Activated CD4-positive, alpha-beta T cell treated with anti-CD3 and anti-CD28 coated beads, Interleukin-2, amount 10 ng/mL, durations not matched to agents 7 days and 5 days (primary cell): ENCODE measurements at places on chromosomes 2 and 18.

DNA sequence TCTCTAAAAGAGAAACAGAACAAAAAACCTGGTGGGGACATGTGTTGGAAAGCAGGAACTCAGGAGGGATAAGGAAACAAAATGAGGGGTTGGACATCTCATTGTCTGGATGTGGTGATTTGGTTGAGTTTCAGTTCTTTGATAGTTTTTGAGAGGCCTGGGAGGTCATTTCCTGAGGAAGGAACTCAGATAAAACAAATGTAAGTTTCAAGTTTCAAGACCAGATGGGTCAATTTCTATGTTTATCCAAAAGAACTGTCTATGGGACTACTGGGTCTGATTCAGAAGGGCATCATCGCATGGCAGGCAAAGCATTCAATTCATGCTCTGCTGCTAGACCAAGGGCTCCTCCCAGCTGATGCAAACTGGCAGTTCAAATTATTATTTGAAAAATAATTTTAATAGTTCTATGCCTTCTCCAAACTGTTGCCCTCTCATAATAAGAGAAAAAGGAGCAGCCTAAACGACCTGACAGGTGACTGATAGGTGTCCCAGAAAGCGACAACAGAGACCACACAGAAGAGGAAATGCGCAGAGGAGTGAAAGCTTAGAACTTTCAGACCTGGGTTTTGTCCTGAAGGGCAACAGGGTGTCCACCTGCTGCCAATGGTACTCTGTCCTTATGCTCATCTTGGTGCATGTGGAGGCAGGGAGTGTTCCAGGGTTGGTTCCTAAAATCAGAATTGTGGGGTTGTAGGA lies 39.3 kb upstream of the SH3RF3 start:
- DNase-seq = no peak

- peak; percentile 83 for DNase-seq
Observed at GRCh38 chr2:238231251-238231793, 8.5 kb downstream of the HES6 start.

- no peak for DNase-seq
Observed at GRCh38 chr2:135893374-135893794, 17.1 kb upstream of the MCM6 start.

- DNase-seq = no peak
Observed at GRCh38 chr2:127589841-127590240, 54.4 kb downstream of the MYO7B start.

- no peak for DNase-seq
Observed at GRCh38 chr2:30677861-30678385, 129.3 kb downstream of the CAPN13 start.
